Heart right ventricle (tissue), 16 donors: ENCODE measurements at places on chromosomes 16 and 17. TPM values are rescaled to one million over a fixed set of nuclear protein-coding genes. Genes with fewer than 3 reads are reported as not detected.

- H3K4me3 ChIP-seq = no peak overlapping the region
- no peak for DNase-seq
- H3K4me1 ChIP-seq = peaks cover 6% of the 10 kb centered on the region
- H3K27ac ChIP-seq = no peak overlapping the region
Measured at GRCh38 chr17:79086609-79087427, 12.2 kb downstream of the ENGASE start.

- peaks cover 5% of the 10 kb centered on the region for H3K4me1 ChIP-seq
- H3K27me3 ChIP-seq = no peaks in the 10 kb centered on the region
- no peak overlapping the region for H3K27ac ChIP-seq
- H3K36me3 ChIP-seq = no peaks in the 10 kb centered on the region
- DNase-seq = no peak
- H3K4me3 ChIP-seq = no peak overlapping the region
Measured at GRCh38 chr16:64180136-64180900, 941.5 kb downstream of the CDH11 start.

- peak overlapping the region; percentile 35 for H3K27ac ChIP-seq
- no peak overlapping the region for H3K4me3 ChIP-seq
- DNase-seq = no peak
- H3K4me1 ChIP-seq = no peaks in the 10 kb centered on the region
- H3K27me3 ChIP-seq = peaks cover 3% of the 10 kb centered on the region
Measured at GRCh38 chr16:87206646-87207451, 110.3 kb downstream of the C16orf95 start.

The TBC1D3L gene
- 3.4 TPM for total RNA-seq

DNA sequence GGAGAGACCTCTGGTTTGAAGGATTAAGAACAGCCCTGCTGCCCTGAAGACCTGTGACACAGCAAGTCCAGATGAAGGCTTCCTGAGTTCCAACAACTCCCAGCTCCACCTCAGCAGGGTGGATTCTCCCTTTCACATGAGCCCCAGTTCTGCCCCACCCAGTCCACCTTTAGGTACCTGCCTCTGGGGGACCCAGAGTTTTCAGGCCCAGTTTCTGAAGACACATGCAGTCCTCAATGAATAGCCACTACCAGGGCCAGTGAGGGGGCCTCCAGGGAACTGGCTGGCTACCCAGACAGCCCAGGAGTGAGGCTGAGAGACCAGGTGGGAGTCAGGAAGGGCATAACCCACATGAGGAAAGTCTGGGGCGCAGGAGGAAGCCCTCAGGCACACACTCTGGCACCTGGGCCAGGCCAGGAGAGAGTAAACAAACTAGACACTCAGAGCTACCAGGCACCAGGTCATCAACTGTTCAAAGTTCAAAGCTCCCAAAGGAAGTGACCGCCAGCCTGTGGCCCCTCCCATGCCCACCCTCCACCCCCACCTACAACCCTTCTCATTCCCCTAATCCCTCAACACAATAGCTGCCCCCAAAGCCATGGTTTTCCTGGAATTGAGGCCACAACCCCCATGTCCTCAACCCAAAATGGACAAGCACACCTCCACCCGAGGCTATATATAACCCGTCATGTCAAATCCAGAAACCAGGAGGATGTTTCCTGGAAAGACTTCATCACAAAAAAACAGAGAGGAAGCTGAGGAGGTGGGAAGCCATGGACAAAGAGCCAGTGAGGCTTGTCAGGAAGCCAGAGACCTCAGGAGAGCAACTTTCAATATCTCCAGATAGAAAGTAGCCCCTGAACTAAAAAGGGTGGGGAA is 2.1 kb downstream of the MYO18A start:
- no peaks in the 10 kb centered on the region for H3K27me3 ChIP-seq
- H3K4me3 ChIP-seq = no peak overlapping the region
- peak overlapping the region; percentile 82 for H3K27ac ChIP-seq
- peaks cover 58% of the 10 kb centered on the region for H3K4me1 ChIP-seq
- DNase-seq = no peak
